ENCODE measurements at places on chromosomes 6 and 20.

DNA sequence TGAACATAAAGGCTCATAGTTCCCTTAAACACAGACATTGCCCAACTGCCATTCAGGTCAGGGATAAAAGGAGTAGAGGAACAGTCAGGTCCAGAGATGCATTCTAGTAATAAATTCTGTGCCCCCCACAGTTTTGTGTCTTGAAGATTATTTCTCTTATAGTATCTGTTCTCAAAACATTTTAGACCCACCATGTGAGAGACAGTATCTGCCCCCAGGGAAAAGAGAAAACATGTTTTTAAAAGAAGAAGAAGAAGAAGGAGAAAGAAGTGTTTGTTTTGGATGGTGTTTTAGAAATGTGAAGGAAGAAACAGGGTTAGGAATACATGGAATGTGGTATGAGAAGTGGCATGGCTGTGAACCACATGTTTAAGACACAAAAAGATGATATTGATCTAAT is 629.6 kb upstream of the EPHA7 start:
- DNase-seq = no peak

GRCh38 chr6:36075656-36076055 is 48.0 kb downstream of the MAPK14 start:
- no peak for DNase-seq

DNA sequence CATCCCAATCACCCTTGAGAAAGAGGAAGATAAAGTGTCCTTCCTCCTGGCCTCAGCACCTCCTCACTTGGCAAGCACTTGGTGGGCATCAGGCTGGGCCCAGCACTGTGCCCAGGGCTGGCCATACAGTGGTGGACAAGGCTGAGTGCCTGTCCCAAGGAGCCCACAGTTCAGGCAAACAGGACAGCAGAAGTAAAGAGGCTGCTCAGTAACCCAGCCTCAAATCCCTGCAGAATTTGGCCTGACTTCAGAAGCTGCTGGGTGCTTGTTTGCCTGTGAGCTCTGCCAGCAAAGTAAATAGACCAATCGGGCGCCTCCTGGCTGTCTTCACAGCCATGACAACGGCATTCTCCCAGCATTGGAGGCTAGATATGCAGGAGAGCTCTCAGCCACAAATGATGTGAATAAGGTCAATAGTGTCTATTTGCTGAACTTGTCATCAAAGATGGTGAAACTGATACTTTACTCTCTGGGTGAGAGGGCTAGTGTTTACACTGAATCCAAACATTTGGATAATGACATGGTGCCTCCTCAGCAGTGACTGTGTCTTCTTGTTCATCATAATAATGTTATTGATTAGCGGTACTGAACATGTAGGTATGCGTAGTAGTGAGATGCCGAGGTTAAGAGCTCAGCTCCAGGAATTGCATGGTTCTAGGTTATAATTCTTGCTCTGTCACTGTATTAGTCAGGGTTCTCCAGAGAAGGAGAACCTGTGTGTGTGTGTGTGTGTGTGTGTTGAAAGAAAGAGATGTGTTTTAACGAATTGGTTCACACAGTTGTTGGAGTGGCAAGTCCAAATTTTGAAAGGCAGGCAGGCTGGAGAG is 36.9 kb upstream of the FANCE start:
- no peak for DNase-seq

- no peak for DNase-seq
Observed at GRCh38 chr6:4342407-4343137, 207.2 kb upstream of the ECI2 start.

- no peak for DNase-seq
Observed at GRCh38 chr20:32368925-32369324, 10.8 kb downstream of the ASXL1 start.

DNA sequence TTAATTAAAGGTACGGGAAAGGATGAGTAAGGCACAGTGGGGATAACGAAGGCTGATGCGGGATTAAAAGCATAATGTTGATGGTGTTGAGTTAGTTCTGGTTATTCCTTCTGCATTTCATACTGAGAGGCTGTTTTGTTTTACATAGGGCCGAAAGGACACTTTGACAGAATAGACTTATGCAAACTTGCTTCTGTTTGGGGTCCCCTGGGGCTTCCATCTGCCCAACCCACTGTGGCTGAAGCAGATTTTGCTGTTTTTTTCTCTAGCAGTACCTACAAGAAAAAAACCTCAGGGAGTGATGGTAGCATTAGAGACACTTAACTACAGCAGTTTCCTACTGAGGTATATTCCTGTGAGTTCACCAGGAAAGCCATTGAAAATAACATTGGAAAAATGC is 136.1 kb upstream of the SUPT3H start:
- DNase-seq = no peak

- DNase-seq = no peak
Observed at GRCh38 chr6:136037242-136037875, 185.9 kb downstream of the PDE7B start.

DNA sequence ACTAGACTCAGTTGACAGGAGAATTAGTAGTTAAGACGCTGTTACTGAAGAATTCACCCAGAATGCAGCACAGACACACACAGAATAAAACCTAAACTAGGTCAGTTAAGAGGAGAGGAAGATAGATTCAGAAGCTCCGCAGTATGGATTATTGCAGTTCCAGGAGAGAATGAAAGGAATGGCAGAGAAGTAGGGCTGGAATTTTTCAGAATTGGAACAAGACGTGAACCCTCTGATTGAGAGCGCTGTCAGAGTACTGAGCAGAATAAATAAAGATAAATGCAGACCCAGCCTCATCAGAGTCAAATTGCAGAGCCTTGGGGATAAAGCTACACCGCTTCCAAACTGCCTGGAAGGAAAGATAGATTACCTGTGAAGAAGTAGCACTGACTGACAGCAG is 344.6 kb downstream of the FARS2 start:
- no peak for DNase-seq

DNA sequence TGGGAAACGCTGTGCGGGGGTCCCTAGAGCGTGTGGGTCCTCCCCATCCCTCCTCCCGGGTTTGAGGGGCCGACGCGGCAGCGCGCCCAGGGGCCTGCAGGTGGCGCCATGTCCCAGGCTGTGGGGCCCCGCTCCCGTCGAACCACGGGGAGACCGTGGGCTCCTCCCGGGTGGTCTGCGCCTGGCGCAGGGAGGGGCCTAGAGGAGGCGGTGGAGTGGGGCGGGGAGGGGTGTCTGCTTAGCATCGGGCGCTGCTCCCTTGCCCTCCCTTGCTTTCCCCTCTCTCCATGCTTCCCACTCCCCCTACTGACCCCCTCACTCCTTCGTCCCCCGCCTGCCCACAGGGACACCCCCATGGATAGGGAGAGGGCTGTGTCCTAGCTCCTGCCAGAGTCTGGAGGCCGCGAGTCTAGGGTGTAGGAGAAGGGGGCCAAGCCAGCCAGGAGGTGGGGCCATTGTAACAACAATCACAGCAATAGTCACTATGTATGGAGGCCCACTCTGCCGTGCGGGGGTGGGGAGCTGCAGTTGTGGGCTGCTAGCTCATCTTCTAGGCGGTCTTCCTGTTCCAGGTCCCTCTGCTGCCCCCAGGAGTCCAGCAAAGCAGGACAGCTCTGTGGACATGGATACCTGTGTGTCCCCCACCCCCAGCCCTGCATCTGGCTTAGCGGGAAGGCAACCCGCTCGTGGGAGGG is 51.7 kb downstream of the CHMP4B start:
- DNase-seq = peak; percentile 26

- peak; percentile 12 for DNase-seq
Observed at GRCh38 chr20:20295621-20296498, 72.0 kb upstream of the INSM1 start.

GRCh38 chr6:25239498-25239897 is 39.7 kb upstream of the CARMIL1 start:
- DNase-seq = no peak

- DNase-seq = no peak
Observed at GRCh38 chr6:105116150-105116549, 63.7 kb downstream of the POPDC3 start.

DNA sequence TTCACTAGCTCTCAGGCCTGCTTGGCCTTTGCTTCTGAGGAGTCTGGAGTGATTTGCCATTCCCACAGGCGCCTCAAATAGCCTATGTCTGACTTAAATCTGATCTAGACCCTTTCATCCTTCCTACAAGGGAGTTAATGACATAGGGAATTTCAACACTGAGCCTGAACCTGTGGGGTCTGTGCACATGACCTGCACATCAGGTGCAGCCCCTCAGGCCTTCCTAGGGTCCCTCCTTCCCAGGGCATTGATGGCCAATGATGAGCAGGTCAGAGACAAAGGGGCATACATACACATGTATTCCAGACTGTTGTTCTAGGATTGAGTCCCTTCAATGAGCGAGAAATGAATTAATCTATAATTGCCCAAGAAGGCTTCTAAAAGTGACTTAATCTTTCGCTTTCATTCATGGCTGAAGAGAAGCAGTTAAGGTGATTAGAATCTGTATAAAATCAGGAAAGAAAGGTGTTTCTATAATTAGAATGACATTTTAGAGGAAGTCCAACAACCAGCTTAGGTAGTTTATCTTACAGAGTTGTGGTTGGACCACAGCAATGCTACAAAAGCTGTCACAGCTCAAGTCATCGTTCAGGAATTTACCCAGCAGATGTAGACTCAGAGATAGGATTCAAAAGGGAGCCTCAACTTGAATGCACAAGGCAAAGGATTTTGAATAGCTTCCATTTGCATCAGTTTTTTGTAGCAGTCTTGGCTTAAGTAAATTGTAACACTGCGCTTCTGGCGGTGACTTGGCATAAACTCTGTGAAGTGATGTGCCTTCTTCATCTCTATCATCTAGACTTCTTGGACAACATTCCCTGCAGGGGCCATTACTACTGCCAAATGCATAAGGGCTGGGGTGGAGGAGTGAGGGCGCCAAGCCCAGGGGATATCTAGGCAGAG is 27.0 kb upstream of the TBC1D7 start:
- DNase-seq = peak; percentile 90

- no peak for DNase-seq
Observed at GRCh38 chr20:14093652-14094051, 98.3 kb downstream of the MACROD2 start.

GRCh38 chr6:80480421-80481157 is 374.1 kb downstream of the BCKDHB start:
- DNase-seq = no peak

DNA sequence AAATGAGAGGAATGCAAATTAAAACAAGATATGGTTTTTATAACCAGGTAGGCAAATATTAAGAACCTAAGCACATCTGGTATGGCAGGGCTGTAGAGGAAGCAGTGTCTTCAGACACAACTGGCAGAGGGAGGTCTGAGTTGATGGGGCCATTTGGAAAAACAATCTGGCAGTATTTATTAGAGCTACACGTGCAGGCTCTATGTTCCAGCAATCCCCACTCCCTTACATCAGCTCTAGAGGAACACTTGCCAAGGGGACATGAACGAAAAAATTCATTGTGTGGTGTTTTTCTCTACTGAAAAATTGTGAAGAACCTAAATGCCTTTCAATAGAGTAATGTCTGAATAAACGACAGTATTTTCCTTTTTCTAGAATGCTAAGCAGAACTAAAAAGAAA is 111.6 kb upstream of the EDN1 start:
- no peak for DNase-seq

DNA sequence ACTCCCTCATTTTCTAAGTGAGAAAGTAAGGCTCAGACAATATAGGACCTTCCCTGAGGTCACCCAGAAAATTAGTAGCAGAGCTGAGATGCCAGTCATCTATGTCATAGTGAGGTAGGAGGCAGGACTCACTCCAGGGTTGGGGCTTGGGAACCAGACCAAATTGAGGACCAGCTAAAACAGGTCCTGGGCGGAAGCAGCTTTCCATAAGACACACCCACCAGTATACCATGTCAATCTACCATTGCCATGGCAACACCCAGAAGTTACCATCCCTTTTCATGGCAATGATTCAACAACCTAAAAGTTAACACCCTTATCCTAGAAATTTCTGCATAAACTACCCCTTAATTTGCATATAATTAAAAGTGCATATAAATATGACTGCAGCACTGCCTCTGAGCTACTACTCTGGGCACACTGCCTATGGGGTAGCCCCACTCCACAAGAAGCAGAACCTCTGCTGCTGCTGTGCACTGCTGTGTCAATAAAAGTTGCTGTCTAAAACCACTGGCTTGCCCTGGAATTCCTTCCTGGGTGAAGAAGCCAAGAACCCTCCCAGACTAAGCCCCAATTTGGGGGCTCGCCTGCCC is 30.3 kb upstream of the OCSTAMP start:
- DNase-seq = no peak

DNA sequence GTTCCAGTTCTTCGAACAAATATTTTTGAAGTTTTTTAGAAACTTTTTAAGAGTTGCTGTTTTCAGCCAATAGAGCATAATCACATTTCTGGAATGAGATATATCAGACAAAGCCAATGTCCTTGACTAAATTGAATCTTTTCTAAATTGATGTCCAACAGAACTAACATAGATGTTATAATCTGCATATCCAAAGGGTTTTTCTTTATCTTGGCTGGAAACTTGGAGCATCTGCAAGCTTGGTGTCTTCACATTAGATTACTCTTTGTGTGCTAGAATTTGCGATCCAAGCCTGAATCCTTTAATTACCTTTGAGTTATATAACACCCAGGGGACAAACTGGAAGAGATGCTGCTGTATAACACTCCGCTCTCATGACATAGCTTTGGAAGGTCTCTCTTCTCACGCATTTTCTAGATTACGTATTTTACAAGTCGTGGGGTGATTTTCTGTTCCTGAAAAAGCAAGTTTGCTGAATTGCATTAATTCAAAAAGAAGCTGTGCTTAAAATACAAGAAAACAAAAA is 64.4 kb upstream of the FUCA2 start:
- no peak for DNase-seq

GRCh38 chr20:58967652-58968429 is 13.2 kb upstream of the NELFCD start:
- DNase-seq = no peak

DNA sequence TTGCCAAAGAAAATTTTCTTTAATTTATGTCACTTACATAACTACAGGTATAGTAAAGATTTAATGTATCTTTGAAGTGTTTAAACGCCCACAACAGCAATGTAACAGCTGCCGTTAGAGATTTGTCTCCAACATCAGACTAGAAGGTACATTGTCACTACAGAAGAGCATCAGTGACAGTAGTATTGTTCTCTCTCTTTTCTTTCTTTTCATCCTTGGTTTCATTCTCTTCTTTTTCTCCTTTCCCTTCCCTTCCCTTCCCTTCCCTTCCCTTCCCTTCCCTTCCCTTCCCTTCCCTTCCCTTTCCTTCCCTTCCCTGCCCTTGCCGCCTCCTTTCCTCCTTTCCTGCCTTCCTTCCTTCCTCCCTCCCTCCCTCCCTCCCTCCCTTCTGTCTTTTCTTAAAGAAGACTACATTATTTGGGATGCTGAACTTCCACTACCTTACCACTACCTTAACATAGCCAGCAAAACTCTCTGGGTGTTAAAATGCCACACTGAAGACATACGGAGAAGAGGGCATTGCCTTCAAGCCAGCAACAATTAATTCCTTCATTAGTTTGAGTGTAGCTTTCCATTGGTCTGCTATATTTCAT is 663.9 kb downstream of the DOK5 start:
- DNase-seq = no peak
